ENCODE measurements at places on chromosomes 13 and 19. TPM values are rescaled to one million over a fixed set of nuclear protein-coding genes. Genes with fewer than 3 reads are reported as not detected.

Gene CCDC169
- total RNA-seq, result 0.28 TPM

Gene PSG2
- not detected for total RNA-seq

GRCh38 chr19:18603255-18603957 is 3.2 kb downstream of the CRLF1 start:
- peaks cover 35% of the 10 kb centered on the region for H3K4me1 ChIP-seq
- no peak for DNase-seq
- H3K36me3 ChIP-seq, result no peaks in the 10 kb centered on the region
- H3K4me3 ChIP-seq, result peak overlapping the region; percentile 53

DNA sequence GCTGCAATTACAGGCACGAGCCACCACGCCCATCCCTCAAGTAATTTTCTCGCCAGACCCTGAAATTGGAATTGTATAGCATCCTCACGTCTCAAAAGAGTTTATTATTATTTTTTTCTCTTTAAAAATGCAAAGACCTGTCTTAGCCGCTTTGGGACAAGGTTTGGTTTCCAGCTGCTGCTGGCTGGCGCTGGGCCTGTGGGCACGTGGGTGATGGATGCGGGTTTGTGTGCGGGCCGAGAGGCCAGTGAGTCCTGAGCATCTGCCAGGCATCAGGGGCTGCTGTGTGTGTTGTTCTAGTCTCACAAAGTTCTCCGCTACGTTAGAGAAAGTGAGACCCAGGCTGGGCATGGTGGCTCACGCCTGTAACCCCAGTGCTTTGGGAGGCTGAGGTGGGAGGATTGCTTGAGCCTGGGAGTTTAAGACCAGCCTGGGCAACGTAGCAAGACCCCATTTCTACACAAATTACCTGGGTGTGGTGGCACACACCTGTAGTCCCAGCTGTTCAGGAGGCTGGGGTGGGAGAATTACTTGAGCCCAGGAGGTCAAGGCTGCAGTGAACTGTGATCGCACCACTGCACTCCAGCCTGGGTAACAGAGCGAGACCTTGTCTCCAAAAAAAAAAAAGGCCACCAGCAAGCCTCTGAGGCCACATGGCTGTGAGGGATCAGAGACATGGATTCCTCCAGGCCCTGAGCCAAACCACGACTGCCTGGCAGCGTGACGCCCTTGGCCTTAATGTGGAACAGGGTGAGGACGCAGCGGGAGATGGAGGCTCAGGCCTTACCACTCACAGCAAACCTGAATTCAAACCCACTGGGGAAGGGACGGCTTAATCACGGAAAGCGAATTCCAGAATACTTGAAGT is 4.7 kb upstream of the TMPRSS9 start:
- H3K27ac ChIP-seq, result no peak overlapping the region
- H3K36me3 ChIP-seq, result peaks cover 19% of the 10 kb centered on the region
- H3K27me3 ChIP-seq, result no peaks in the 10 kb centered on the region

Gene KCNN1
- 0.56 TPM for total RNA-seq

- no peaks in the 10 kb centered on the region for H3K27me3 ChIP-seq
- no peak overlapping the region for H3K4me3 ChIP-seq
- H3K36me3 ChIP-seq, result no peaks in the 10 kb centered on the region
- DNase-seq, result no peak
Observed at GRCh38 chr13:26946684-26947343, 186.2 kb upstream of the GPR12 start.

GRCh38 chr13:80923907-80924306 is 583.0 kb upstream of the SPRY2 start:
- H3K4me1 ChIP-seq, result peaks cover 8% of the 10 kb centered on the region
- no peaks in the 10 kb centered on the region for H3K36me3 ChIP-seq
- H3K27me3 ChIP-seq, result no peaks in the 10 kb centered on the region
- H3K27ac ChIP-seq, result peak overlapping the region; percentile 79
- no peak overlapping the region for H3K4me3 ChIP-seq
- DNase-seq, result no peak

GRCh38 chr19:34495416-34495815 is 13.9 kb downstream of the WTIP start:
- no peak overlapping the region for H3K4me3 ChIP-seq
- DNase-seq, result no peak
- H3K27ac ChIP-seq, result no peak overlapping the region
- peaks cover 69% of the 10 kb centered on the region for H3K36me3 ChIP-seq
- H3K4me1 ChIP-seq, result no peaks in the 10 kb centered on the region

DNA sequence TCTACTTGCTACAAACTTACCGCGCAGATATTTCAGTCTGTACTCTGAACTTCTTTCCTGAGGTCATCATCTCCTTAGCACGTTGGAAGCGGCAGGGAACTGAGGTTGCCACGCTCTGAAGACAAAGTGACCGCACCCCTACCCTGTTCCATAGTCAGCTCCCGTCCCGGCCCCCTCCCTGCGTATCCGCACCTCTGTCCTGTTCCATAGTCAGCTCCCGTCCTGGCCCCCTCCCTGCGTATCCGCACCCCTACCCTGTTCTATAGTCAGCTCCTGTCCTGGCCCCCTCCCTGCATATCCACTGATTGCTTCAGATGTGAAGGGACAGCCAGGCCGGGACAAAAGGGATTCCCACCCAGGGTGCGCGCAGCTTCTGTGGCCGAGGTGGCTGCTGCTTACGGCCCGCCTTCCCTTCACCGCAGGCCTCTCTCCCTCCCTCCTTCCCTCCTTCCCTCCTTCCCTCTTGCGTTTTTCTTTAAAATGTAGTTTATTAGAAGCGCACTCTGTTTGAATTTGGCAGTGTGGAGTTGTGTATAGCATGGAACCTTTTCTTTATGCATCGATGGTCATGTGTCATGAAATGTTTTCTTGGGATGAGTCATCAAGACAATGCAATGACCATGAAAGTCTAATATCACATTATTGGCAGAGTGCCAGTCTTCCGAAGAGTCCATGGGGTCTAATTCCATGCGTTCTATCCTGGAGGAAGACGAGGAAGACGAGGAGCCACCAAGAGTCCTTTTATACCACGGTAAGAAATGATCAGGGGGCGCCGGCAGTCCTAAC is 21.9 kb upstream of the NDUFS7 start:
- H3K36me3 ChIP-seq, result peaks cover 71% of the 10 kb centered on the region
- H3K27ac ChIP-seq, result peak overlapping the region; percentile 49
- H3K4me3 ChIP-seq, result peak overlapping the region; percentile 22
- no peaks in the 10 kb centered on the region for H3K27me3 ChIP-seq

- no peaks in the 10 kb centered on the region for H3K4me1 ChIP-seq
- H3K4me3 ChIP-seq, result no peak overlapping the region
- peaks cover 34% of the 10 kb centered on the region for H3K36me3 ChIP-seq
- no peak overlapping the region for H3K27ac ChIP-seq
Observed at GRCh38 chr19:46611776-46612175, 10.6 kb downstream of the CALM3 start.

GRCh38 chr13:41503356-41503755 is 46.0 kb downstream of the RGCC start:
- no peaks in the 10 kb centered on the region for H3K36me3 ChIP-seq
- H3K27me3 ChIP-seq, result no peaks in the 10 kb centered on the region
- no peaks in the 10 kb centered on the region for H3K4me1 ChIP-seq
- DNase-seq, result no peak
- H3K27ac ChIP-seq, result no peak overlapping the region

Gene ZNF773
- 8.5 TPM for total RNA-seq

DNA sequence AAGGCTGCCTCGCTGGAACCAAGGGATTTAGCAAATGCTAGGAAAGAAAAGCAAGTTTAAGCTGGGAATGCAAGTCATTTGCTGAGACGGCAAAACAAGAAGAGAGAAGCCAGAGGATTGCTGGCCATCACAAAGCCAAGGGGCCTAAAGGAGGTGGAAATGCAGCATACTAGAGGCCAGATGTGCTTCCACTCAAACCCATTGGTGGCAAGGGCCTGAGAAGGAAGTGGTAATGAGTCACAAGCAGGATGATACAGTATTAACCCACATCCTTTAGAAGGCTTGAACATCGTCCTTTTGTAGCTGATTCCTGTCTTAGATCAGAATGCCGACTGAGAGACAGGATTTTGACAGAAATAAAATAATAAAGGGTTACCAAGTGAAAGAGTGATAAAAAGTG is 68.2 kb downstream of the ITGBL1 start:
- no peaks in the 10 kb centered on the region for H3K4me1 ChIP-seq
- no peaks in the 10 kb centered on the region for H3K27me3 ChIP-seq
- no peaks in the 10 kb centered on the region for H3K36me3 ChIP-seq
- DNase-seq, result no peak

GRCh38 chr13:35343417-35343816 is 133.1 kb downstream of the MAB21L1 start:
- no peaks in the 10 kb centered on the region for H3K27me3 ChIP-seq
- DNase-seq, result no peak
- H3K27ac ChIP-seq, result no peak overlapping the region
- H3K4me1 ChIP-seq, result no peaks in the 10 kb centered on the region
- H3K36me3 ChIP-seq, result no peaks in the 10 kb centered on the region

GRCh38 chr13:50033725-50034124 is 18.5 kb downstream of the KCNRG start:
- no peak overlapping the region for H3K27ac ChIP-seq
- no peak overlapping the region for H3K4me3 ChIP-seq
- no peak for DNase-seq
- H3K36me3 ChIP-seq, result no peaks in the 10 kb centered on the region

Gene LSM14A
- total RNA-seq, result 80.2 TPM

Gene NLRP7
- not detected for total RNA-seq

Gene TPTE2
- total RNA-seq, result not detected

Gene IGSF23
- total RNA-seq, result not detected

- no peaks in the 10 kb centered on the region for H3K27me3 ChIP-seq
- peaks cover 67% of the 10 kb centered on the region for H3K36me3 ChIP-seq
- no peak within 1 kb of the TSS for H3K27ac ChIP-seq
- DNase-seq, result no peak
- peaks cover 25% of the 10 kb centered on the region for H3K4me1 ChIP-seq
Observed at GRCh38 chr19:10111405-10111811, at the start of gene P2RY11. Gene P2RY11 (plus strand): TSS chr19:10111693. CDS start chr19:10111722, 29 bp downstream.

DNA sequence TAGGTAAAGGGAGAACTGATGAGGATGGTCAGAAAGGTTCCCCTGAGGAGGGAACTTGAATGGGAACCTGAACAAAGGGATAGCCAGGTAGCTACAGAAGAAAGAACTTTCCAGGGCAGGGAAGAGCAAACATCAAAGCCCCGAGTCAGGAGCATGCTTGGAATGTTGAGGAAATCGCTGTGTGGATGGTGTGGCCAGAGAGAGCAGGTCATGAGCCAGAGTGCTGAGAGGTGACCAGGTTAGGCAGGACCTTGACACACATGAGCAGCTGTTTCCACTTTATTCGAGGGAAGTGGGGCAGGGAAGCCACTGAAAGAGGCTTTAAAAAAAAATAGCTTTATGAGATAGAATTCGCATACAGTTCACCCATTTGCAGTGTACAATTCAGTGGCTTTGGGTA is 4.4 kb downstream of the RAB8A start:
- no peak overlapping the region for H3K4me3 ChIP-seq
- H3K27ac ChIP-seq, result no peak overlapping the region
- H3K36me3 ChIP-seq, result peaks cover 27% of the 10 kb centered on the region
- no peaks in the 10 kb centered on the region for H3K4me1 ChIP-seq

- H3K36me3 ChIP-seq, result no peaks in the 10 kb centered on the region
- peaks cover 6% of the 10 kb centered on the region for H3K27me3 ChIP-seq
- H3K4me1 ChIP-seq, result peaks cover 10% of the 10 kb centered on the region
- no peak for DNase-seq
- H3K27ac ChIP-seq, result no peak overlapping the region
Observed at GRCh38 chr19:3225677-3226093, 1.2 kb downstream of the CELF5 start.
